Fibroblast of skin of back (primary cell): ENCODE measurements at places on chromosomes 13 and 19.

DNA sequence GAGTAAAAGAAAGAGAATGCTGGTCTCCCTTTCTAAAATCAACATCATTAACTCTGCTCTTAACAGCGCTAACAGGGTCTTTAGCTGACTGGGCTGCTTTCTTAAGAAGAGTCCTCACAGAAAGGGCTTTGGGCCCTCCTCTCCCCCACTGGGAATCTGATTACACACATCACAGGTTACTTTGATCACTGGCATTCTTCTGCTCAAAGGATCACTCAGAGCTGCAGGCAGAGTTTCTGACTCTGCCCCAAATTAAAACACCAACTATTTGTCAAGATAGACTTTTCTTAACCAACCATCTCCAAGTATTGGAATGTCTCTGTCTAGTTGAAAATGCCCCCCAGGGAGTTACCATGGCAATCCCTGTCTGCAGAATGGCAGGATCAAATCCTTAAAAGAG, 31.1 kb upstream of the SIAH3 start:
- DNase-seq = peak; percentile 48

GRCh38 chr13:21894091-21894490, 223.2 kb downstream of the FGF9 start:
- no peak for DNase-seq

- no peak for DNase-seq
Measured at GRCh38 chr19:43332058-43332922, 21.2 kb upstream of the CD177 start.

- DNase-seq = peak; percentile 10
Measured at GRCh38 chr19:5397804-5398692, 57.2 kb upstream of the ZNRF4 start.

GRCh38 chr13:30734439-30734838, 904 bp upstream of the ALOX5AP start:
- peak; percentile 83 for DNase-seq

GRCh38 chr13:66224663-66225062, 1005.5 kb downstream of the PCDH9 start:
- no peak for DNase-seq

GRCh38 chr19:10719466-10719961, 1.6 kb downstream of the DNM2 start:
- no peak for DNase-seq

DNA sequence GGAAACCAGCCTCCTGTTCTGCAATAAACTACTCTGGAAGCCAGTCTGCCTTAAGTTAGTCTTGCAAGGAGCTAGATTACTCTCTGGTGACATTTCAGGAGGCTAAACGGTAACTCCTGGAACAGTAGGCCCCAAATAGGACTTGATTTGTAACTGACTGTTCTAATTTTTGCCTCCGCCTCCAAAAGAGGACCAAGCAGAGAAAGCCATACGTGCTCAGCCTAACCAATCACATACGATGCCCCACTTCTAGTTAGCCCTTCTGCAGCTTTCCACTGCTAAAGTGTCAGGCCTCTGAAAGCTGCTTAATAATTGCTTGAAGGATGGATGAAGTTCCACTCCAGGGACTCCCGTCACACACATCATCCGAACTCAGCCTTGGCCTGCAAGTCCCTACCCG, 744 bp downstream of the ZNF805 start:
- peak; percentile 21 for DNase-seq

DNA sequence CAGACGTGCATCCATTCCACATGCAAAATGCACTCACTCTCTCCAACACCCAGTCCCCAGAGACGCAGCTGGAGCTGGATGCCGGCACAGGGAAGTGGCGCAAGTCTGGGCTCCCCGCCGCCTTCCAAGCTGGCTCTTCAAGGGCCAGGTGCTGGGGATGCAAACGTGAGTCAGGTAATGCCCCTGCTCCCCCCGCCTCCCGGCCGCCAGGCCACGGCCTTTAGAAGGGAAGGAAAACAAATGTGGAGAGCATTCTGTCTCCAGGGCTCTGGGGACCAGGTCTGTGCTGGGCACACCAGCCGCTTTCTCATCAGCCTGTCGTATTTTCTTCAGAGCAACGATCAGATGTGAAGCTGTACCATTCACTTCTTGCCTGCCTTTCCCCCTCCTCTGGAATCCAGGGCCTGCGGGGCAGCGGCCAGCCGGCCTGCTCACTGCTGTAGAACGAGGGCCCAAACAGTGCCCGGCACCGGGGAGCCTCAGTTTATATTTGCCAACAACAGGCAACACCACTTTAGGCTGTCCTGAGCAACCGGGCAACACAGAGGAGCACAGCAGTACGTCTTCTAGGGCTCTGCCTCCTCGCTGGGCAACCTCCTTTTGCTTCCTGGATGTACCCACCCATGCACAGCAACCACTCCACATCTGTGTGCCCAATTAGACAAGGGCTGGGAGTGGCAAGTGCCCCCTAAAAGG, 3.8 kb downstream of the RAB20 start:
- no peak for DNase-seq

- peak; percentile 90 for DNase-seq
Measured at GRCh38 chr19:2819540-2820111, at the start of gene ZNF554. Gene ZNF554 (plus strand): TSS chr19:2819868. CDS start chr19:2820072, 204 bp downstream.

DNA sequence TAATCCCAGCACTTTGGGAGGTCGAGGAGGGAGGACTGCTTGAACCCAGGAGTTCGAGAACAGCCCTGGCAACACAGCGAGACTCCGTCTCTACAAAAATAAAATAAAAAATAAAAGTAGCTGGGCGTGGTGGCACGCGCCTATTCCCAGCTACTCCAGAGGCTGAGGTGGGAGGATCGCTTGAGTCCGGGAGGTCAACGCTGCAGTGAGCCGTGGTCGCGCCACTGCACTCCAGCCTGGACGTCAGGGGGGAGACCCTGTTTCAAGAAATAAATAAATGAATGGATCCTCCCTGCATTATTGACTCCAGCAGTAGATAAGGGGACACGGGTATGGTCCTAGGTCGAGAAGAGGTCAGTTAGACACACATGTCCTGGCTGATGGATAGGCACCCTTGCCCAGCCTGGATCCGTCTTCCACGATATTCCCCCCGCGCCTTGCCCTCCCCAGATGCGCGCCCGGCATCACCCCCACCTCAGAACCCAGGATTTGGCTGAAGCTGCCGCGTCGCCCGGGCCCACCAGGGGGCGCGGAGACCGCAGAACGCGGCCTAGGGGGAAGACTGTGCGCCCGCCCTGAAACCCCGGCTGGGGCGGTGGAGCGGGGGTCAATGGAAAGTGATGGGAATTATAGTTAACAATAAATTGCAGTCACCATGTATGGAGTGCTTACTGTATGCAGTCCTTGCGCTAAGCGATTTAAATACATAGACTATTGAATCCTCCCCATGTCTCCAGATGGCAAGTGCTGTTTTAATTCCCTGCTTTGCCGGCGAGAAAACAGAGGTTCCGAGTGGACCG, 2.1 kb upstream of the HOOK2 start:
- DNase-seq = peak; percentile 81

GRCh38 chr13:25267715-25268114, 19.6 kb downstream of the MTMR6 start:
- no peak for DNase-seq

DNA sequence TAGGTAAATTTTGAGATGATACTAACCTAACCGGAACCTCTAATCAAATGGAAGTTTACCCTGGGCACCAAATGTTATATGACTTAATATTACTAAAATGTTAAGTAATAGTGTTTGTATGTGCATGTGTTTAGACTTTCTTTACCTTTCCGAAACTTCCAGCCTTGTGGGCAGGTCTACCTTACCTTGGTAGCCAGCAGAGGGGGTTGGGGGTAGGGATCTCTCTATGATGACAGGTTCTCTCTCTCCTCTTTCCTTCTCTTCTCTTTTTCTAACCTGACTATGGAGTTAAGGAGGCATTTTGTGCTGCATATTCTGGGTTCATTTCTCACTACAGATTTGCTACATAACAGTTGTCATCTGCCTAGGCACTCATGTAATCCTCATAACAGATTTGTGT, 6.8 kb upstream of the FRY start:
- DNase-seq = no peak

- no peak for DNase-seq
Measured at GRCh38 chr19:58356766-58357480, 3.6 kb upstream of the A1BG start.

GRCh38 chr13:51419001-51419636, 33.7 kb downstream of the INTS6 start:
- no peak for DNase-seq

- DNase-seq = no peak
Measured at GRCh38 chr19:34269081-34269480, 14.7 kb downstream of the GARRE1 start.

- no peak for DNase-seq
Measured at GRCh38 chr13:58879114-58879513, 1247.6 kb downstream of the PCDH17 start.

DNA sequence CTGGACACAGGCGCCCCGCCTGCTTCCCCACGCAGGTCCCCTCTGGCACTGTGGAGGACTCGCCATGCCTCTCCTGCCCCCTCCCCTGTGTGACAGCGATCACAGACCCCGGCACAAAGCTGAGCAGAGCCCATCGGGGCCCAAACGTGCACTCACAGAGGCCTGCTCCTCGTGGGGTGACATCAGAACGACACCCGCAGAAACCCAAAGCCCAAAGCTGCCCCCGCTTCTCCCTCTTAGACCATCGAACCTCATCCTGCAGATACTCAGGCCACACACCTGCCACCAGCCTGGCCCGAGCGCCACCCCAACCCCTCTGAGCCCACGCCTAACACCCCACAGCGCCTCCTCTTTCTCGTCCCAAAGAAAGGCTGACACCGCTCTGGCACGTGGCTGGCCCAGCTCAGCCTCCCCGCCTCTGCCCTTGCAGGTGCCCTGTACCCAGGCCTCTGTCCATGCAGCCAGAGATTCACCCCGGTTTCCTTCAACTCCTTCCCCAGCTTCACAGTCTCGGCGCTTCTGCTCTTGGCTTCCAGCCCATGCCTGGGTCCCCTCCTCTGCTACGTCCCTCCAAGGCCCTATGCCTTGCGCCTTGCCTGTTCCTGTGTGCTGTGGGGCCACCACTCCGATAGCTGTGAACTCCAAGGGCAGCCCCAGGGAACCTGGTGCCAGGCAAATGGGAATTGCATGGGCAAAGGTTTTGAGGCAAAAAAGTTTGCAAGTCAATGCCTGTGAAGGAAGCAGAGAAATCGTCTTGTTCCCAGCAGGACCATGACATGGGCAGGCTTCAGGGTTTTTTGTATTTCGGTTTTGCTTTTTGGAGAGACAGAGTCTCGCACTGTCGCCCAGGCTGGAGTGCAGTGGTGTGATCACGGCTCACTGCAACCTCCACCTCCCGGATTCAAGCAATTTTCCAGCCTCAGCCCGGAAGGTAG, 831 bp upstream of the CBARP start:
- no peak for DNase-seq

DNA sequence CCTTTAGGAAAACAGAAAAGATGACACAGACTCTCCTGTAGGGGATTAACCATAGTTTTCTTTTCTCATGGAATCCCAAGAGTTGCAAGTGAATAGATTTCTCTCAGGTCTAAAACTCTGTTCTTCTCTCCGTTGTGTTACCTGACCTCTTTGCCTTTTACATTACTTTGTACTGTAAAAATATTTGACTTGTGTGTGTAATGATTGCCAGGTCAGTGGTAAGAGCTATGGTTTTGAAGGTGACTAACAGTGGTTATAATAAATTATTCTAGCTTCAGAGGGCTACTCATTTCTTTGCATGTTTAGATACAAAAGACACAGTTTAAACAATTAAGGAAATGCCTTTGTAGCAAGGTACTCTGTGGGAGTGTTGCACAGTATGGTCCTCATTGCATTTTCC, 23.0 kb upstream of the PSG2 start:
- no peak for DNase-seq

DNA sequence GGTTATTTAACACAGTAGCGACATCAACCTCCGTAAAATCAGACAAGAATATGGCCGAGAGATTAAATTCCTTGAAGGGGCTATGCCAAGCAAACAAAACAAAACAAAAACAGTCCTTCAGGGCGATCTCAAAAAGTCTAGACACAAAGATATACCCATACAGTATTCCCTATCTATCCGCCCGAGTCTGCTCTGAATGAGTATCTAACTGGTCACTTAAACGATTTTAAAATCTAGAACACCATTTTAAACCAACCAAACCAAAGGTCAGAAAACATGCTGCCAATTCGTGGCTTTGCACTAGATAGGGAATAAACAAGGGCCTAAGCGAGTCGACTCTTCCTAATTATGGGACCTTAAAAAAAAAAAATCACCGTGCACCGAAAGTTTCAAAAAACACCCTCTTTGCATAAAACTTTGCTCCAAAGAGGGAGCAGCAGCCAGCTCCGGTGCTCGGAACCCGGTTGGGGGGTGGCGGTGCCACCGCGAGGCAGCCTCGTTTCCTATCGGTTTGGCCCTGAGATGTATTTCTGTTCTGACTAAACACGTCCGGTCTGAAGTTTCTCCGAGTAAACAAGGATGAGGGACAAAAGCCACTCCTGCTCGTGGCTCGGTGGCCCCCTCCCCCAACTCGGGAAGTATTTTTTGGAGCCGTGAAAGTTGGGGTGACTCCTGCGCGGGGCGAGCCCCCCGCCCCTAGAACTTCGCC, 1.8 kb downstream of the HMGB1 start:
- DNase-seq = peak; percentile 72

- no peak for DNase-seq
Measured at GRCh38 chr19:31074199-31075125, 274.8 kb downstream of the TSHZ3 start.

DNA sequence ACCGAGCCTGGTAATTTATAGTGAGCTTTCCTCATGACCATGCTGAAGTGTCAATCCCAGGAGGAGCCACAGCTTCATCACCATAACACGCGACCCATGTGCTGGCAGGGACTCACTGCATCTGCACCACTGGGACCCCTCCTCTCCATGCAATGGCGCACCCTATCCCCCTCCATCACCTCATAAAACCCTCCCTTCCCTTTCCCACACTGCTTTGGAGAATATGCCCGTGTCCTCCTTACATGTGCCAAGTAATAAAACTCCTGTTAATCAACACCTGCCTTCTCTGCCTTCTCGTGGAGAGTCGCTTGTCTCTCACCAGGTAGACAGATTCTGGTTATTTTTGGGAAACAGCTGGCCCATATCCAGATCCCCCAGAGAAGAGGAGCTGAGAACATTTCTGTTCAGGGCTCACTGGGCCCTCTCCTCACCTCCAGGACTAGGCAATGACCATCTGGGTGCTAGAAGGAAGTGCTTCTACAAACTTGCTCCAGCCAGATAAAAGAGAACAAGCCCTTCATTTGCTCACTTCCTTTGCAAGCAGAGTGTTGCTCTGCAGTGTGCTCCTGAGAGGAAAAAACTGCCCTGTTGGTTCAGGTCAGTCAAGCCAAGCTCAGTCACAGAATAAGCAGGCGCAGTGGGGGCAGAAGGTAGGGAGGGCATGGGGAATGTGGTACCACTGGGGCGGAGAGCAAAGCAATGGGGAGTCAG, 894.3 kb downstream of the UQCRFS1 start:
- DNase-seq = no peak
